ENCODE measurements at places on chromosomes 11 and 22.
A peak's percentile ranks its signal among the peaks of the same experiment; 100 is the strongest.

GRCh38 chr11:86978247-86978646, 23.1 kb upstream of the FZD4 start:
- no peak for DNase-seq

GRCh38 chr22:41517172-41518047, 26.9 kb downstream of the POLR3H start:
- DNase-seq: peak; percentile 23

DNA sequence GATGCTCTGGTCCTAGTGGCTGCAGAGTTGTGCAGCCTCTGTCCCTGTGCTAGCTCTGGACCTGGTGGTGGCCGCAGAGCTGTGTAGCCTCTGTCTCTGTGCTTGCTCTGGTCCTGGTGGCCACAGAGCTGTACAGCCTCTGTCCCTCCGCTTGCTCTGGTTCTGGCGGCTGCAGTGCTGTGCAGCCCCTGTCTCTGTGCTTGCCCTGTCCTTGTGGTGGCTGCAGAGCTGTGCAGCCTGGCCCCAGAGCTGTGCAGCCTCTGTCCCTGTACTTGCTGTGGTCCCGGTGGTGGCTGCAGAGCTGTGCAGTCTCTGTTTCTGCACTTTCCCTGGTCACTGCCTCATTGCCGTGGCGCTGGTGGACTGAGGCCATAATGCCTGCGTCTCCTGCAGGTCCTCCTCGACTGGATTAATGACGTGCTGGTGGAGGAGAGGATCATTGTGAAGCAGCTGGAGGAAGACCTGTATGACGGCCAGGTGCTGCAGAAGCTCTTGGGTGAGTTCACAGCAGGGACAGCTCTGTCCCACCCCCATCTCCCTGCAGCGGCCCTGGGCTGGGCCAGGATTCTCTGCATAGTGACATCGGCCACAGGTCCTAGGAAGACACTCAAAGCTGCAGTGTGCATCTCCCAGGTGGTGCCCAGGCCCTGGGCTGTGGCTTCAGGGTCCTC, 61.9 kb upstream of the PARVG start:
- DNase-seq: no peak

DNA sequence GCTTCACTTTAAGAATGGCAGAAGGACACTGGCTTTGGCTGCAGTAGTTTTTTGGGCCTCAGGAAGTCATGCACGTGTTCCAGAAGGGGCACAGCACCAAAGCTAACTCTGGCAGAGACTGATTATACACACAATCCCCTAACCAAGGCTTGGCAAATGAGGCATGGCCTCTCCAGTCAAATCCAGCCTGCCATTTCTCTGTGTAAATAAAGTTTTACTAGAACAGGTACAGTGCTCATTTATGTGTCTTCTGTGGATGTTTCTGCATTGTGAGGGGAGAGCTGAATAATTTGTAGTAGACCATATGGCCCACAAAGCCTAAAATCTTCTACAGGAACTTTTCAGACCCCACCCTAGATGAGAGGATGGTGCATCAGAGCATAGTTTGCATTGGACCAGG, 46.4 kb upstream of the MN1 start:
- no peak for DNase-seq

DNA sequence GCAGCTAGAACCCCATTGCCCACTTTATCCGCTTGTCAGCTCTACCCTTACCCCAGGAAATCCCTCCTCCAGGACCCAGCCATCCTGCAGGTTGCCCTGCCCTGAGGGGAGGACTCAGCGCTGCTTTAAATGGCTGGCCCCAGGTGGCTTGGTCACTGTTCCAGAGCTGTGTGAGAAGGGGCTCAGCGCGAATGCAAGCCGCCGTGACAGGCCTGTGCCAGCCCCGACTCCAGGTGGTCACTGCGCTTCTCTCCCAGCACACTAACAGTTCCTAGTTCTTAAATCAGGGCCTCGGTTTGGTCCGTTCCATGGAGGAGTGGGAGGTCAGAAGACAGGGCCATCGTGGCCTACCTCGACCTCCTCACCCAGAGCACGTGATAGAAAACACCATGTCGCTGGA, 65.7 kb upstream of the TBCEL start:
- DNase-seq: no peak

DNA sequence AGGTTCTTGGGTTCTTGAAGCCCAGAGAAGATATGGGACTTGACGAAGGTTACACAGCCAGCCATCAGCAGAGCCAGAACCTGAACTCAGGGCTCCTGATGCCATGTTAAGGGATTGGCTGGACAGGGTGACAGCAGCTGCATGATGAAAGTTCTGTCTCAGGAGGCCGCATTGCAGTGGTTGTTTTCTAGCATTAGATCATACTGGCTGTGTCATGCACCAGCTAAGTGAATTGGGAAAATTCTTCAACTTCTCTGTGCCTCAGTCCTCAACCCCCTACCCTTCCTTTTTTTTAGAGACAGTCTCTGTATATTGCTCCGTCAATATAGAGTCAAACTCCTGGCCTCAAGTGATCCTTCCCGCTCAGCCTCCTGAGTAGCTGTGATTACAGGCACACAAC, 5.4 kb upstream of the LTBP3 start:
- DNase-seq: no peak

- no peak for DNase-seq
Measured at GRCh38 chr11:121654259-121654842, 201.6 kb upstream of the SORL1-AS1 start.

GRCh38 chr11:67261946-67262681, 4.2 kb upstream of the GRK2 start:
- DNase-seq: no peak

- no peak for DNase-seq
Measured at GRCh38 chr22:48382197-48382596, 1445.5 kb downstream of the BRD1 start.

- no peak for DNase-seq
Measured at GRCh38 chr11:75261902-75262361, 21.4 kb downstream of the TPBGL start.

DNA sequence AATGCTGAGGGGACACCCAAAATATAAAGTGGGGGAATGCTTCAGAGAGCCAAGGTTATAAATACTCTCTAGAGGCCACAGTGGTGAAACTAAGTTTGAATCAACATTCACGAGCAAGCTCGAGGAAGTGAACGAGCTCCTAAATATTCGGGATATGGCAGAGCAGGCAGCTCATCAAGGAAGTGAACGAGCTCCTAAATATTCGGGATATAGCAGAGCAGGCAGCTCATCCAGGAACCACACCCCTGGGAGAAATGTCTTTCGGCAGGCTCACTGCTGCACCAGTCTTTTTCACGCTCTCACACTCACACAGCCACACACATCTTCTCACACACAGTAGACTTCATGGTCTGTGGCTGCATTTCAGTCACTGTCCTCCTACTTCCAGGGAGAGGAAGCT, 787.5 kb downstream of the OPCML start:
- DNase-seq: no peak

DNA sequence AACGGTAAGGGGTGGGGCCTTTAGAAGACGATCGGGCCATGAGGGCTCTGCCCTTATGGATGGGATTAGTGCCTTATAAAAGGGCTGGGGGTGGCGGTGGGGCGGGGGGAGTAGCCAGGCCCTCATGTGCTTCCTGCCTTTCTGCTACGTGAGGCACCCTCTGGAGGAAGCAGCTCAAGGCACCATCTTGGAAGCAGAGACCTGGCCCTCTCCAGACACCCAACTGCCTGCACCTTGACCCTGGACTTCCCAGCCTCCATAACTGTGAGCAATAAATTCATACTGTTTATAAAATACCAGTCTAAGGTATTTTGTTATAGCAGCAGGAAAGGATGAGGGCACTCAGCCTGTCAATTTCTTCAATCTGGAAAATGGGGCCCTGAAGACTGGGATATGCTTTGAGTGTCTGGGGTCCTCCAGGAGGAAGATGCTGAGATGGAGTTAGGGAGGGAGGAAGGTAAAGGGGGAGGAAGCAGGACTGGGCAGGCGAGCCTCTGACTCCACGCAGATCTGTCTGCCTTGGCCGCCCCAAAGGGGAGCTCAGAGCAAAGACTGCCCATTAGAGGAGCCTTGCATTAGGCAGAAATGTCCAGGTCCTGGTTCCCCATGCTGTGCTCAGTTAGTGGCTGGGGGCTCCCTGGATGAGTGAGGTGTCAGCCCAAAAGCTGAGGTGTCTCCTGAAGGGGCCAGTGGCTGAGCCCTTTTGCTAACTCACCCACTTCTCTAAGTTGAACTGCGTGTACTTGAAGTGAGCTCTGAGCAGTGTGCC, 5.3 kb downstream of the CABP2 start:
- DNase-seq: no peak

DNA sequence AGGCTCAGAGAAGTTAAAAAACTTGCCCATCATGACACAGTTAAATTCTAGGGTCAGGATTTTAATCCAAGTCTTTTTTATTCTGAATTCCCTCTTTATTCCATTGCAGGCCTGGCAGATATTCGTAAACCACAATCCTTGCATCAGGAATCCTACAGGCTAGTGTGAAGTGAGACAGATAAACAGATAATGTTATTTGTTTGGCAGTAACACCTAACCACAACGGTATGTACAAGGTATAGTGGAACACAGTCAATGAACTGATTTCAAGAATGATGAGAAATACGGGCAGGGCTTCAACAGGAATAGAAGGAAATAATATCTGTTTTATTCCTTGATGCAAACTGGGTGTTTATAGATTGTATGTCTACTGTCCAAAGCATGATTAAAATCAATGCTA, 32.0 kb upstream of the NARS2 start:
- no peak for DNase-seq

All from NCI-H1930 (cell line).